CD4-positive, alpha-beta T cell (primary cell): ENCODE measurements at places on chromosomes 11 and 22.

DNA sequence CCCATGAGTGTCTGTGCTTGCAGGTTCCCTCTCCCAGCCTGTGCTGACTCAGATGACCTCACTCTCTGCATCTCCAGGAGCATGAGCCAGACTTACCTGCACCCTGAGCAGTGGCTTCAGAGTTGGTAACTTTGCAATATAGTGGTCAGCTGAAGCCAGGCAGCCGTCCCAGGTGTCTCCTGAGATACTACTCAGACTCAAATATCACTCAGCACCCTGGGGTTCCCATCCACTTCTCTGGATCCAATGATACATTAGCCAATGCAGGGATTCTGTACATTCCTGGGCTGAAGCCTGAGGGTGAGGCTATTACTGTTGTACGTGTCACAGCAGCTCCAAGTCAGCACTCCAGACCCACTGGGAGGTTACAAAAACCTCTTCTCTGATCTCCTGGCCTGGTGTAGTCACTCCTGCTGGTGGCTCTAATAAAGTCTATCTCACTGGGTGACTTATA lies 87.8 kb upstream of the TOP3B start:
- DNase-seq: no peak

- DNase-seq: no peak
Measured at GRCh38 chr11:93225662-93226061, 27.9 kb upstream of the SLC36A4 start.

DNA sequence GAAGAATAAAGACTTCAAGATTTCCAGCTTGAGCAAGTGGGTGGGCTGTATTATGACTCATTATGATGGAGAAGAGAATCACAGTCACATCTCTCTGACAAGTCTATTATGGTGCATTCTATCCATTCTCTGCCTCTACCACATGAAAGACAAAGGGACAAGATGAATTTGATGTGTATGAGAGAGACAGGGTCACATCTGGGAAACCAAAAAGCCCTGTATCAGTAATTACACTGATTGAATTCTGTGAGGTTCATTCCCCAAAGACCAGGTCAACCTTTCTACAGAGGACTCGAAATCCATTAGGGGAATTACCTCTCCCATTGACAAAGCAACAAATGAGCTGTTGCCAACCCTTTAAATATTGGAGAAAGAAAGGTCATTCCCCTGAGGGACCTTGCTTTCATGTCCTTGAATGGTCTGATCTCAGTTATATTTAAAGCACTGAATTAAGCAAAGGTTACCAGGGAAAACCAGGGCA lies 109.6 kb downstream of the USP35 start:
- DNase-seq: no peak

- DNase-seq: no peak
Measured at GRCh38 chr22:23036684-23037428, 33.5 kb upstream of the GNAZ start.

DNA sequence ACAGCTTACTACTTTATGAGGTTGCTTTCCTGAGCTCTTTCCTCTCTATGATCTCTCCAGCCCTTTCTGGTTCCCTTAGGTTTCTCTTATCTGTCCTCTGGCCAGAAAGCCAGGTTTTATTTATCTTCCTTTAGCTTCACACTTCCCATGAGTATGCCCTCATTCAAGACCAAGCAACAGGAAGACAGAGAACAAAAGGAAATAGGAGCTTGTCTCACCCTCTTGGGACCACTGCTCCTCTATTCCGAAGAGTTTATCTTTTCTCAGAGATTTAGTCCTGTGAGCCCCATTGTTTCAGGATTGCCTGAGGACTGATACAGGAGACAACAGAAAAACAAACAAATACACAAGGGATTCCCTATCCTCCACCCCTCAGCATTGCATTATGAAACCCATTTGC lies 62.4 kb upstream of the CCDC179 start:
- no peak for DNase-seq

DNA sequence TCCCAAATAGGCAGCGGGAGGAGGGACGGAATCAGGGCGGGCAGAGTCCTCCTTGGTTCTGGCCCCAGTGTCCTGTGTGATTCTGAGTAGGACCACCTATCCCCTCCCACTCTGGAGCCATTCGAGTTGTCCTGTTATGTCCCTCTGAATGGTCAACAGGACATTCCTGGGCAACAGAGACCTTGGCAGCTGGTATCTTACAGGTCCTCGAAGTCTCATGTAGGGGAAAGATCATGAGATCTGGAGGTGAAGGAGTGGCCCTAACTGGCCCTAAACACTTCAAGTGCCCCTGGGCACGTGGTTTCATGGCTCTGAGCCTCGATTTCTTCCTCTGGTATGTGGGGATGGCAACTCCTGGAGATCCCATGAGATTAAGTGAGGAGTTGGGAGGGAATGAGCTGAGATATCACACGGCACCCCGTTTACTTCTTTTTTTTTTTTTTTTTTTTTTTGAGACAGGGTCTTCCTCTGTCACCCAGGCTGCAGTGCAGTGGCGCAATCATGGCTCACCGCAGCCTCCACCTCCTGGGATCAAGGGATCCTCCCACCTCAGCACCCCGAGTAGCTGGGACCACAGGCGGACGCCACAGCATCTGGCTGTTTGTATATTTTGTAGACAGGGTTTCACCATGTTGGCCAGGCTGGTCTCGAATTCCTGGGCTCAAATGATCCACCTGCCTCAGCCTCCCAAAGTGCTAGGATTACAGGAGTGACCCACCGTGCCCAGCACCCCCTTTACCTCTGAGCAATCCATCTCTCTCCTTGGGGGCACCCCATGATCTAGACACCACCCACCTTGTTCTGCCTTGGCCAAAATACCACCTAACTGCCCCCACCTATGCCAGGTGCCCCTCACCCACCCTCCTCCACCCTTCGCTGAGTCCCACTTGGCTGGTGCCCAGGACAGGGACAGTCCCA lies 6.8 kb downstream of the LIF start:
- DNase-seq: no peak
